Activated CD4-positive, alpha-beta memory T cell treated with anti-CD3 and anti-CD28 coated beads for 36 hours (primary cell): ENCODE measurements at places on chromosomes 16 and 17. TPM values are rescaled to one million over a fixed set of nuclear protein-coding genes. Genes with fewer than 3 reads are reported as not detected.
A peak's percentile ranks its signal among the peaks of the same experiment; 100 is the strongest.

The ABCA3 gene
- total RNA-seq = 6.4 TPM

The ASPA gene
- not detected for total RNA-seq

DNA sequence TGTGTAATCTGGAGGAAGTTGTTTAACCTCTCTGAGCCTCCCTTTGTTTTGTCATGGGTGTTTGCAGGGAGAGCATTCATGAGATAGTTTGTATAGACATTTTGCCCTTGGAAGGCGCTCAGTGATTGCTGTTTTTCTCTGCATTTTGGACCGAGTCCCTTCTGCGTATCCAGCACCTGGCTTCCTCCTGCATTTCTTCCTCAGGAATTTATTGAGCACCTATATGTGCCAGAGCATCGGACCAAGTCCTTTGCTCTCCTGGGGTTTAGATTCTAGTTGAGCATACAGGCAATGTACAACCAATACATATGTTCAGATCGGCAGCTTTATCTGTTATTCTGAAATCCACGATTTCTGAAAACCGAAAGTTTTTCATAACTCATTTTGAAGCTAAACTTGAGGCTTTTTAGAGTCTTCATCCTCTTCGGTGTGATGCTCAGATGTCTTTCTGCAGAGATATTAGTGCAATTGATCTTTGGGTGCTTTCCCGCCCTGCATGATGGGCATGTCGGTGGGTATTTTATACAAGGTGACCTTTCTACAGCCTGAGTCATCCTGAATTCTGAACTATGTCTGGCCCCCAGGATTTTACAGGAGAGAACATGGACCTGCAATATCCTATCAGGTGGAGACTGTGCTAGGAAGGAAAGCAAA, 4.1 kb downstream of the IL4R start:
- peaks cover 50% of the 10 kb centered on the region for H3K36me3 ChIP-seq
- peak overlapping the region; percentile 94 for H3K4me3 ChIP-seq
- H3K27ac ChIP-seq = peak overlapping the region; percentile 96
- no peaks in the 10 kb centered on the region for H3K27me3 ChIP-seq

GRCh38 chr16:78005881-78006280, 16.5 kb upstream of the CLEC3A start:
- H3K4me1 ChIP-seq = peaks cover 2% of the 10 kb centered on the region
- peaks cover 3% of the 10 kb centered on the region for H3K27me3 ChIP-seq
- no peaks in the 10 kb centered on the region for H3K36me3 ChIP-seq
